ENCODE measurements at places on chromosomes 11 and 22. TPM values are rescaled to one million over a fixed set of nuclear protein-coding genes. Genes with fewer than 3 reads are reported as not detected.

The EMSY gene
- total RNA-seq, result 26.9 TPM

The HIC2 gene
- 3.7 TPM for total RNA-seq

The SCT gene
- total RNA-seq, result not detected

The UBE2L3 gene
- total RNA-seq, result 76.7 TPM

The ART5 gene
- 0.07 TPM for total RNA-seq
